ENCODE measurements at places on chromosomes 1 and 21.

- no peak for DNase-seq
These were observed 75.8 kb downstream of the ATP1A1 start for GRCh38 chr1:116448785-116449385.

- DNase-seq = no peak
These were observed 732 bp downstream of the ABCG1 start for GRCh38 chr21:42219606-42220137.

- no peak for DNase-seq
These were observed 174.7 kb downstream of the LBR start for GRCh38 chr1:225253173-225253572.

- no peak for DNase-seq
These were observed 176.8 kb downstream of the DISC1 start for GRCh38 chr1:231803353-231803752.

DNA sequence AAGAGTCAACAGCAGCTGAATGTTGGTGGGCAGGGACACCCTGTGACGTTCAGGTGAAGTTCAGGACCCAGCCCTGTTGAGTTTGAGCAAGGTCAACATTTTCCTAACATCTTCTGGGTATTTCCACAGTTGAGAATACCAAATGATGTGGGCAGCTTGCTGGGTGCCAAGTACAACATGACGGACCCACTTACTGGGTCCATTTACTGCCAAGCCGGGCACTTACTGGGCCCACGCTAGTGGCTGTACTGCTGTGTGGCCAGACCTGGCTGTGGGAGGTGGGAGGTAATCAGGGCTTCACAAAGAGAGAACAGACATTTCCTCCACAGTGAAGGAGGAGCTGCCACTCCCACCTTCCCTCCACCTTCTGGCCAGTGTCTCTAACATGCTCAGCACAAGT, 99.2 kb downstream of the PSMG1 start:
- DNase-seq = no peak

Measured in stimulated activated CD4-positive, alpha-beta T cell treated with anti-CD3 and anti-CD28 coated beads, Interleukin-1b, Interleukin-23, amount 100 ng/mL, for 1 hour (primary cell).